ENCODE measurements at places on chromosomes 11 and 22.

GRCh38 chr11:8019314-8020243 lies 32.4 kb downstream of the EIF3F start:
- DNase-seq: no peak

DNA sequence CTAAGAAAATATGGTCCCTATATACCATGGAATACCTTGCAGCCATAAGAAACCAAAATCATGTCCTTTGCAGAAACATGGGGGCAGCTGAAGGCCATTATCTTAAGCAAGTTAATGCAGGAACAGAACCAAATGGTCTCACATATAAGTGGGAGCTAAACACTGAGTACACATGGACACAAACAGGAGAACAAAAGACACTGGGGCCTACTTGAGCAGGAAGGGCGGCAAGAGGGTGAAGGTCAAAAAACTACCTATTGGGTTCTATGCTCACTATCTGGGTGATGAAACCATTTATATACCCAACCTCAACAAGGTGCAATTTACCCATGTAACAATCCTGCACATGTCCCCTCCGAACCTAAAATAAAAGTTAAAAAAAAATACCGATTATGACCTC lies 22.5 kb downstream of the GAS2 start:
- no peak for DNase-seq

- DNase-seq: no peak
Observed at GRCh38 chr11:10021563-10021962, 272.5 kb downstream of the SBF2 start.

DNA sequence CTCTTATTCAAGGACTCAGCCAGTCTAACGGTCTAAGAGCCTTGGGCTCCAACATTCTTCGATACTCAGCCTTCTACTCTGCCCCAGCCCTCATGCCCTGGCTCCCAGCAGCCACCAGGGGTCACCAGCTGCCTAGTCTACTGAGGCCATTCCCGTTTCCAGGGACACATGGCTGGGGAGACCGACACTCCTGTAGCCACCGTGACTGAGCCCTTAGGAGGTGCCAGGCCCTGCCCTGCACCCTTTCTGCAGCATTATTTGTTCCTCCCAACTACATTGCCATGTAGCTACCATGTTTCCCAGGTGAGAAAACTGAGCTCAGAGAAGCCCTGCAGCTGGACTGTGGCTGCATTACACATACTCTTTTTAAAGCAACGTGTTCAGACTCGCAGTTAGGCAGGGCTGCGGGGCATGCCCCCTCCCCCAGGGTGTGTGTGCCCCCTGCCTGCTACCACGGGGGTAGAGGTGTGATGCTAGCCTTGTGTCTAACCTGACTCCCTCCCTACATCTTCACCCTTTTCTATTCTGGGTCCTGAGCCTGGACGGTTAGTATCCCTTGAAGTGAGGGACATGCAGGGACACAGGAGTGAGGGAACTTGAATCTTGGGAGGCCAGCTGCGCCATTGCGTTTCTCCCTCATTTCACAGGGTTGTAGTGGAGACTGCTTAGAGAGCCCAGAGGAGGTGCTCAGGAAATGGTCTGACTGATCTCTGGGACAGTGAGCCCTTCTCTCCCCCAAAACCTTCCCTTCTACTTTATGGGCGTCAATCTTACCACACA lies 17.5 kb downstream of the ATG16L2 start:
- no peak for DNase-seq

DNA sequence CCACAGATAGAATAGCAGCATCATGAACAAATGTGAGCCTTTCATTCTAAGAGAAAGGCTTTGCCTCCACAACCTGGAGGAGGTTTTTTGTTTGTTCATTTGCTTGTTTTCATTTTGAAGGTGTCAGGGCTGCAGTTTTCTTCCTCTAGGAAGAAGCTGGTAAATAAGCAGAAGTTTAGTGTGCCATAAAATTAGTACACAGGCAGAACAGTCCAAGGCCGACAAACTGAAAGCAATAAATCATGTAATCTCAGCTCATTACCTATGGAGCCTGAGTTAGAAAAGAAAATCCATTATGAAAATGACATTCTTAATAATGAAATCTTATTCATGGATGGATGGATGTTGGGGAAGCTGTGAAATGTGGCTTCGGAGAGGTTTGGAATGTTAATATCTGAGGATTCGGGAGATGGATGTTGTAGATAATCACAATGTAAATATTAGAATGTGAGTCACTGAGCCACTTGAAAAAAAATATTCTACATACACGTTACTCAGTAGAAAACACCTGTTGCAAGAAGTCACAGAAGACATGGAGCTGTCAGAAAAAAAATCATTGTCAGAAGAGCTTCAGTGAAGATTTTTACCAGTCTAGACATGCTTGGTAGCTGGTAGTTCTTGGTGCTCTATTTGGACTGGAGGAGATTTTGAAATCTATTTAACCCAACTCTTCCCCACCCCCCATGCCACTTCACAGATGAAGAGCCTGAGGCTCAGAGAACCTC lies 15.0 kb upstream of the ZDHHC13 start:
- DNase-seq: no peak

DNA sequence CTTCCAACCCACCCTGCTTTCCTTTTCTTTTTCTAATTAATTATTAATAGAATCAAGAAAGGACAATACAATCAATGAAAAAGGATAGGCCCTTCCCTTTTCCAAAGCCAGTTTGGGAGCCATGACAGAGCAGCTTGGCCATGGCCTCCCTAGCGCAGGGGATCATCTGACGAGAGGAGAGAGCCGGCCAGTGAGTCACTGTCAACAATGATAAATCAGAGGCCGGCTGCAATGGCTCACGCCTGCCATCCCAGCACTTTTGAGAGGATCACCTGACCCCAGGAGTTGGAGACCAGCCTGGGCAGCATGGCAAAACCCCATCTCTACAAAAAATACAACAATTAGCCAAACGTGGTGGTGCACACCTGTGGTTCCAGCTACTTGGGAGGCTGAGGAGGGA lies 27.5 kb upstream of the KRTAP5-7 start:
- DNase-seq: no peak

GRCh38 chr22:25987948-25988347 lies 181.3 kb upstream of the SEZ6L start:
- DNase-seq: no peak

DNA sequence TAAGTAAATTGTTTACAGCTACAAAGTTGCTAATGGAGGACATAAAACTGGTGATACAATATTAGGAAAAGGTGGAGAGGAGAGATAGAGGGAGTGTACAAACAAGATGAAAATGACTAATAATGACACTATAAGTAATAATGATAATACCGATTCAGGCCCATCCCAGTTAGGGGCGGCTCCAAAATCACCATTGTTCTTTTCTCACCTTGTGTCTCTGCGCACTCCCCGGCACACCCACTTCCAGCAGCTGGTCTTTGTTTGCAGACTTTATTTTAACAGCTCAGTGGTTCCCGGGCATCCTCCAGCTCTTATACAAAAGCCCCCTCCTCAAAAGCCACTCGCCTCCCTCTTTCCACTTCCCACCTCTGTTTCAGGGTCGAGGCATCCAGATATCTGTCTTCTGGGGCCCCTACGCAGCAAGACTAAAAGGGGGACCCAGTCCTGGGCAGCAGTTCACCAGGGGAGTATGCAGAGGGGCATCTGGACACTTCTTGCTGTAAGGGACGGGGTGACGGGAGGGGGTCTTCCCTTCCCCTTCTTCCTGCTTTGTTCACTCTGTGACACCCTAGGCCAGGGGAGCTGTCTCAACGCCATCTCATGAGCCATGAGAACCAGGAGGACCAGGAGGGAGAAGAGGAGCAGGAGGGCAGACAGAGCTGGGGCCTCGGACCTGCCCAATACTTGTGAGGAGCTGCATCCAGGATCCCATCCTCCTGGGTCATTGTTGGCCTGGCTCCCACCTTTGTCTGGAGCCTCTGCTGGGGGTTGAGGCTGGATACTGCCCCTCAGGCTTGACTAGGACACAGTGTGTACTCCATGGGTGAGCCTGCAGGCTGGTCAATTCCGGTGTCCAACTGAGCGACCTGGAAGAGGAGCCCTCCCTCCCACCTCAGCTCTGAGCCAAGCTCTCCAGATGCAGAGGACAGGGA lies 2.7 kb downstream of the APOL2 start:
- no peak for DNase-seq

DNA sequence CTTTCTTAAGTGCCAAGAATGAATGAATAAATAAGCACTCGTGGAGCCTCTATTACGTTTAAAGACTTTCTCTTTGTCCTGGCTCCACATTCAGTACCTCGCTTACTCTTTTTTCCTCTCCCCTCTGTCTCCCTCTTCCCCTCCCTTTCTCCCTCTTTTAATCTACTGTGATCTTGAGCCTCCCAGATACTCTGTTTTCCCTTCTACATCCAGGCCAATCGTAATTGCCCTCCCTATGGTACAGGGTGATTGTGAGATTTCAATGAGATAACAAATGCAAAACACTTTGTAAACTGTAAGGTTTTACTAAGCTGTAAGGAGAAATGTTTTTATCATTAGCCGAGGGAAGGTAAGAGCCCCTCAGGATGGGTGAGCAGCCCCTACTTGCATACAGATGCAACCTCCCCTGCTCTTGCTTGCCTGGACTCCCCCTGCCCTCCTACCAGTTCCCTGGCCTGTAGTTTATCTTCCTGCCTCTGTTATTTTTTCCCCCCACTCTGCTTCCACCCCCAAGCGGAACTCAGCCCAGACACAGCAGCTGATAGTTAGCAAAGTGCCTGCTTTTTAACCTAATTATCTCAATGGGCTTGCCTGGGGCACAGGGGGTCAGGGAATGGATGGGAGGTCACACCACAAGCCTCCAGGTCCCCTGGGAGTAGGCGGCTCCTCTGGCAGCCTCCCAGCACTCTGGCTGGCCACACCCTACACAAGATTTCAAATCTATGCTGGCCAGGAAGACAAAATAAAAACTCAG lies 76.9 kb upstream of the CADM1 start:
- no peak for DNase-seq

DNA sequence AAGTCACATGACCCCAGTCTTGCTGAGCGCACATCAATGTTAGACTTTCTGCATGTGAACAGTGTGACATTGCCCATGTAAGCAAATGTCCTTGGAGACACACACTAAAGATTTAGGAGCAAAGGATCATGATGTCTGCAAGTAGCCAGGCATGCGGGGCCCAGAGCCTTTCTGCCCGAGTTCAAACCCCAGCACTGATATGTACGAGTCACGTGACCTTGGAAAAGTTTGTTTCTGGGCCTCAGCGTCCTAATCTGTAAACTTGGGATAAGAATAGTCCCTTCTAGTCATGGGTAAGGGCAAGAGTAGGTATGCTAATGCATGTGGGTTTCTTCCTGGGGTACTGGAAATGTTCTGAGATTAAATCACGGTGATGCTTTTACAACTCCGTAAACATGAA lies 16.8 kb upstream of the PGA3 start:
- DNase-seq: no peak

- DNase-seq: peak; percentile 66
Observed at GRCh38 chr11:65780770-65781151, at the start of gene AP5B1. AP5B1 (minus strand) TSS chr11:65780976; CDS start chr11:65780591, 385 bp downstream.

GRCh38 chr11:1756791-1757771 lies 6.6 kb downstream of the CTSD start:
- DNase-seq: no peak

DNA sequence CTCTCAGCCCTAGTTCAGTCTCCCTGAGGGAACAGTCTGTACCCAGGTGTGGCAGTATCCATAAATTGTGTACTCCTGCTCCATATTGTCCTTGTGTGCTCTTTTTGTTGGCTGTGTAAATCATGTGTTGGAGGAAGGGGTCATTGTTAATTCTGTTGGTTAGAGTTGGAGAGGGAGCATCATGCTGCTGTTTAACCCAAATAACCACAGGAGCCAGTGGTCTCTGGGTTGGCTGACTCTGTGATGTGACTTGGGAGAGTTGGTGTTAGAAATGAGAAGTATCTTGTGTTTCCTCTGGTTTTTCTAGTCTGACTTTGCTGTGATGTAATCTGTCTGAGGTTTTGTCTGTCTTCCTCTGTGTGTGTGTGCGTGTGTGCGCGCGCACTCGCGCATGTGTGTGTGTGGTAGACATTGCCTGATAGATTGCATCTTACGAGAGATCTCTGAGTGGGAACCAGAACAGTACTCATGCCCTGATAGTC lies 30.5 kb downstream of the CTNND1 start:
- DNase-seq: peak; percentile 78

GRCh38 chr11:37110385-37110784 lies 512.3 kb upstream of the RAG2 start:
- DNase-seq: no peak

DNA sequence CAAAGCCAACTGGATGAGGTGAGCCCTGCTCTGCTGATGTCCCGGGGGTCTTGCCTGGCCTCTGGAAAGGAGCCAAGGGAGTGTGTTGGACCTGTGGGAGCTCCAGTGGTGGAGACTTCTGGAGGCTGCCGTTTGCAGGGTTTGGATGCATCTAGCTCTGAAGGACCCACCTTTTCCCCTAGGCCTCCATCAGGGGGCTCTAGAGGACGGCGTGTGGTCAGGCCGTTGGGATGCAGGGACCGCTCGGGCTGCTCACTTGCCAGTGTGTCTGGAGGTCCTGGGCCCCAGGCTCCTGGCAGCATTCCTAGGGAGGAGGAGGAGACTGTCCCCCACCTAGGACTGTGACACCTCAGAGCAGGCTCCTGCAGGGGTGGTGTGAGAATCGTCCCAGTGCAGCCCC lies 58.3 kb downstream of the PRDM11 start:
- DNase-seq: no peak

DNA sequence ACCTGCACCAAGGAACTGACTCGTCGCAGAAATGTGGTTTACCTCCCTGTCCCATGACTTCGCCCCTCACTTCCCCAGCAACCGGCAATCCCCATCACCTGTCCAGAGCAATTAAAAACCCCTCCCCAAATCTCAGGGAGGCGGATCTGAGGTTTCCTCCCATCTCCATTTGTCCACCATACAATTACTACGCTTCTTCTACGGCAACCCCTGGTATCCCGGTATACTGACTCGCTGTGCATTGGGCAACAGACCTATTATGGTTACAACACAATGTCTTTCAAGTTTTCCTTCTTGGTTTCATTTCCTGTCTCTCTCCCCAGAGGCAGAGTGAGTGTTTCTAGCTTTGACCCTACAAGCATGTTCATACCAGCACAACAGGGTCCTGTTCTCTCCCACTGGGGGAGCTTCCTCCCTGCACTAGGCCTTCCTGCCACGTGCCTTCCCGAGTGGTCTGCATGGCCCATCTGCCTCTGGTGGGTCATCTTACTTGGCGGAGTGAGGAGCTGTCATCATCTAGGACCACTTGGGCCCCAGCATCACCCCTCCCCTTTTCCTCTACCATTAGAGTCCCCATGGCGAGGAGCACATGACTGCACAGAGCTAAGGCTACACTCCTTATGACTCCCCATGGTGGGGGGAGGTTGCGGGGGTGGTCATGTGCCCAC lies 30.3 kb upstream of the NAP1L4 start:
- no peak for DNase-seq

- DNase-seq: no peak
Observed at GRCh38 chr11:118870396-118871343, 13.0 kb upstream of the CXCR5 start.

GRCh38 chr11:12603143-12604088 lies 70.8 kb upstream of the TEAD1 start:
- DNase-seq: no peak

GRCh38 chr11:80414181-80415165 lies 973.6 kb upstream of the TENM4 start:
- no peak for DNase-seq

DNA sequence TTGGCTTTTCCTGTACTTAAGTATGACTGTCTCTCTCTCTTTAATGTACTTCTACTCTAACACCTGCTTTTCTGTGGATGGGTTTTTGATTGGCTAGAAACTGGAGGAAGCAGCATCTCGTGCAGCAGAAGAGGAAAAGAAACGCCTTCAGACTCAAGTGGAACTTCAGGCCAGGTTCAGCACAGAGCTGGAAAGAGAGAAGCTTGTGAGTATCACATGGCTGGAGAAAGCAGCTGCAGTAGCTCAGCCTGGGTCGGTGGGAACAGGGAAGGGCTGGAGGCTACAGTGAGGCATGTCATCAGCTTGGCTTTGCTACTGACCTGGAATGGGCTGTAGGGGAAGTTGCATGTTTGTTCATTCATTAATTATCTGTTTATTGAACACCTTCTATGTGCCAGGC lies 74.2 kb downstream of the SWAP70 start:
- DNase-seq: no peak

Data from activated naive CD4-positive, alpha-beta T cell (primary cell).